ENCODE measurements at places on chromosomes 5 and 9.

- no peak for DNase-seq
Measured at GRCh38 chr9:97767891-97768290, 70.8 kb upstream of the XPA start.

GRCh38 chr5:158951436-158952247 is 148.1 kb downstream of the EBF1 start:
- no peak for DNase-seq

DNA sequence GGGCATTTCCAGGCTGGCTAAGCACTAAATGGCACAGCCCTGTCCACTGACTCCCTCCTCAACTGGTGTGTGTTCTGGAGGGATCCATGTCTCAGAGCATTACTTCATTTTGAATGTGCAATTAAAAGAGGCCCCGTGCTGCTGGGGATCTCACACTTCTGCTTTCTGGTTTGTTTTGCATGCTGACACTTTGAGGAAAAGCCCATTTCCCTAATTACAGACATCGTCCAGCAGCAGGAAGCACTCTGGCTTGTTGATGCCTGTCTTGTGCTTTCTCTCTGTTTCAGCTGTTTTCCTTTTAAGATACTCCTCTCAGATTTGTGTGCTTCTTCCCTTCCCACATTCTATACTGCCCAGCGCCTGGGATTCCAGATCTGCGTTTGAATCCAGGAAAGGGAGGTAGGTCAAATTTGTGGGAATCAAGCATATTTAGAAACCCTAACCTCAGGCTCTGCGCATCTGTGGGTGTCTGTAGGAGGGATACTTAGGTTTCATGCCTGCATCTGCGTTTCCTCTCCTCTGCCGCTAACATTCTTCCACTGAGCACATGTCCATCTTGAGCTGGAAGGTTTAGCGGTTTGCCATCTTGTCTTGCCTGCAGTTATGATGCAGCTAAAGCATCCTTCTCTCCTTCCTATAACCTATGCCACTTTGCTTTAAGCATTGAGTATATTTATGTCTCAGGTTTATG is 25.7 kb downstream of the SYK start:
- no peak for DNase-seq

GRCh38 chr9:91159664-91160121 is 202.0 kb downstream of the AUH start:
- no peak for DNase-seq

DNA sequence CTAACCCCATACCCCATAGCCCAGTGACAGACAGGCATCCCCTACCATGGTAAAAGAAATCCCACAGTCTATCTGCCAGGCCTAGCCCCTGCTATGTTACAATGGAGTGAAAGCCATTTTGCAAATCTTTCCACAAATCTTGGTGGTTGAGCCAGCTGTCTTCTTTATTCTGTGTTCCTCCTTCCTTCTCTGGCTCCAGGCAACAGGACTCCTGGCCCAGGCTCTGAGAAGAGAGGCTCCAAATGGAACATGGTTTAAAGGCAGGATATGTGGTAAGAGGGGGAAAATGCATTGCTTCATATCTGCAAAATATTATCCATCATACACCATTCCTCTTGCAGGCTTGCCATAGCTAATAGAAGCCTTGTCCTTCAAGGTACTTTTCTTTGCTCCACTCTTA is 25.2 kb downstream of the FGF1 start:
- no peak for DNase-seq

GRCh38 chr9:115952430-115953292 is 200.9 kb upstream of the PAPPA start:
- DNase-seq, result no peak

GRCh38 chr5:113612060-113612496 is 98.6 kb downstream of the YTHDC2 start:
- peak; percentile 3 for DNase-seq

GRCh38 chr9:128148509-128149000 is 698 bp upstream of the LCN2 start:
- no peak for DNase-seq

DNA sequence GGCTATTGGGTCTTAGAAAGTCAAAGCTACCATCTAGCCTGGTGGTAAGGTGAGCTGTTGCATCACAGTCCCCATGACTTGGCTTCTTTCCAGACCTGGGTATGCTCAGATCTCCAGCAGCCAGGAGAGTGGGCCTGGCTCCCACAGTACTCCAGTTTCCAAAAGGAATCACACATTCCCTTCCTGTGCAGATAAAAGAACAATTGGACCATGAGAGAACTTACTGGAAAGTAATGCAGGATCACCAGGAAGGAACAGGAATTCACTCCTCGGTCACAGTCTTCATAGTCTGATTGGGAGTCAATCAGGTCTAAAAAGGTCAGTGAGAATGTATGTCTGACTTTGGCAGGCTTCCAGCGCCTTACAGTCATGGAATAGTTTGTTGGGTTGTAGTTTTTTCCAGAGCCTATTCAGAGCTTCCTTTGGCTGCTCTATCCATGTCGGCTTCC is 47.8 kb upstream of the CD180 start:
- DNase-seq, result peak; percentile 65

DNA sequence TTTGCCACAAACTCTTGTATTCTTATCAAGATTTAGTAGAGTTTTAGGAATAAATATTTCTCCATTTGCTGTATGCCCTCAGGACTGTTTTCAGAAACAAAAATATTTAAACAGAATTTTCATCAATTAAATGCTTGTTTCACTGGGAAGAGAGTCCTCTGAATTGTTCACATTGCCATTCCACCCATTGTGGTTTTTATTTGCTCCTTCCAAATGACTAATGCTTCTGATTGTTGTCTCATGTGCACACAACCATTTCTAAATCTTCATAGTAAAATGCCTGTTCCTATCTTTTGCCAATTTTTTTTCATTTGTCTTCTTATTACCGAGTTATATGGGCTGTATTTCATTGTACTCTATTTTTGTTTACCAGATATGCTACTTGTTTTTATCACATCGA is 10.6 kb downstream of the MARCOL start:
- no peak for DNase-seq

DNA sequence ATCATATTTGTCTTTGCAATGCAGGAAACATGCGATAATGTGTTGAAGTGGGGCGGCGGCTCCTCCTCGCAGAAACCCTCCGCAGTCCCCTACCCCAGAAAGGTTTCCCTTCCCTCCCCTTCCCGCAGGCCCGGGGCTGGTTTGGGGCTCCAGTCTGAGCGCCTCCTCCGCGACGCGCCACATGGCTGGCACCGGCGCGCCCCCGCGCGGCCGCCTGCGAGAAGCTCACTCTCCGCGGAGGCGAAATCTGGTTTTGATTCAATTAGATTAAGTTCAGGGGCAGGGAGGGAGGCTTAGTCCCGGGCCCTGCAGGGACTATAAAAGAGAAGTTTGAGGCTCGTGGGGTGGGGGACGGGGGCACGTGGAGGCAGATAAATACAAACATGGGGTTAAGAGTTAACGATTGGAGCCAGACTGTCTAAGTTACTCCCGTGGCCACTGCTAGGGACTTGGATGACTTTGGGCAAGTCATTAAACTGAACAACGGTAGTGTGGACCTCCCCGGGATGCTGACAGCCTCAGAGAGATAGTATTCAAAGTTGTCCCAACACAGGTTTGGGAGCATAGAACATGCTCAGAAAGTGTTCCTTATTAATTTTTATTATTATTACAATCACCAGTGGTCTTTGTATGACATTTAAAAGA is 69.4 kb downstream of the MSX2 start:
- DNase-seq, result peak; percentile 23

- no peak for DNase-seq
Measured at GRCh38 chr5:59600998-59601397, 292.5 kb downstream of the PDE4D start.
